CD4-positive, alpha-beta T cell (primary cell): ENCODE measurements at places on chromosomes 4 and X.

DNA sequence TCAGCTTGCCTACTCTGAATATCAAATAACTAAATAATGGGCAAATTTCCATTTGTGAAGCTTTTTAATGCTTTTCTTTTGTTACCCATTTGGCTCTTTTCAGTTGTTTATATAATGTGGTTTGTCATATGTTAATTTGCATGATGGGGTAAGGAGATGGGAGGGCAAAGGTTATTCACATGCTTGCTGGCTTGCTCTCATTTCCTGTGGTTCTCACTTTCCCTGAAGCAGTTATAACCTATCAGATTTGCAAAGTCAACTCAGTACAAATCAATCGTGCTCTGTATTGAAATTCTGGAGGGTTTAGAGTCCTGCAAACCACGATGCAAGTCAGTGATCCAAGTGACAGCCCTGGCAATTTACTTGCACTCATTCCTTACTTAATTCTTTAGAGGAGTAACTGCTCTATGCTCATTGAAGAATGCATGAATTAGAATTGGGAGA is 711.2 kb downstream of the ADGRL3 start:
- no peak for DNase-seq

DNA sequence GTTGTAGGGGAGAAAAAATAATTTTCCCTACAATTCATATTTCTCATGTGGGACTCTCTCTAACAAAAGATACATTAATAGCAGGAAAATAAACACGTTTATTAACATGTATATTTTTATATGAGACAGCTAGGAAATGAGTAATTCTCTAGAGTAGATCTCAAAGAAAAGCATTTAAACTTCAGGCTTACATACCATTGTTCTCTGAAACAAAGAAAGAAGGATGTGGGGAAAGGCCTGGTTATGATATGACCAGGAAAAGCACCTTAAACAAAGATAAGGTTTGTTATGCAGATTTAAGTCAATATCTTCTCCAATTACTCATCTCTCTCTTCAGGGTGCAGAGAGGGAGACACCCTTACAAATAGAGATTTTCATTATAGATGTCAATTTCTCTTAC is 131.3 kb downstream of the SLC7A11 start:
- no peak for DNase-seq

DNA sequence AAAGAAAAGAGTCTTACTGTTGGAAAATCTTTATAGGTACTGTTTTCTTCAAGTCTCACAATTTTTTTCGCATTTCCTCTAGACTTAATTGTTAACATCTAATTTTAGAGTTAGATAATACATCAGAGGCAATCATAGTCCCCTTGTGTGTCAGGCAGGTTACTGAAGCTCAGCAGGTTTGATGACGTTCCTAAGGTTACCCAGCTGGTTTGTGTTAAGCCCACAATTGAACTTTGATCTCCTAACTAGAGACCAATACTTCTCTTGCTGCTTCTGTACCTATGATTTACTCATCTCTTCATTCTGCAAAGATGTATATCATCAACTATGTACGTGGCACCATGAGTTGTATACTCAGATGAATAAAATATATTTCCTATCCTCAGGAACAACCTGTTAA is 131.6 kb upstream of the STIM2 start:
- DNase-seq: no peak

DNA sequence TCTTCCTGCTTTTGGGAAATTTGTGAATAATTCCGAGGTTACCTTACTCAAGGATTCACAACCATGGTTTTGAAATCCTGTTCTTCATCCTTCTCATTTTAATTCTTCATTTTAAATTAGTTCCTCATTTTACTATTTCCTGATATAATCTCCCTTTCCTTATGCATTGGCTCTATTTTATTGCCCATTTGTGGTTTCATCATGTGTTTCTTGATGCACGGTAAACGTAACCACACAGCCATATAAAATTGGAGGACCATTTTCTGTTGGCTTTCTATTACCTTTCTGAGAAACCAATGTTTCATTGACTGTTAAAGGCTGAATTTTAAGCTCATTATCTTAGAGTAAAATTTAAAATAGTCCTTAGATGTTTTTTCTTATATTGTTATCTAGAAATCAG is 100.3 kb upstream of the NDST4 start:
- DNase-seq: no peak

DNA sequence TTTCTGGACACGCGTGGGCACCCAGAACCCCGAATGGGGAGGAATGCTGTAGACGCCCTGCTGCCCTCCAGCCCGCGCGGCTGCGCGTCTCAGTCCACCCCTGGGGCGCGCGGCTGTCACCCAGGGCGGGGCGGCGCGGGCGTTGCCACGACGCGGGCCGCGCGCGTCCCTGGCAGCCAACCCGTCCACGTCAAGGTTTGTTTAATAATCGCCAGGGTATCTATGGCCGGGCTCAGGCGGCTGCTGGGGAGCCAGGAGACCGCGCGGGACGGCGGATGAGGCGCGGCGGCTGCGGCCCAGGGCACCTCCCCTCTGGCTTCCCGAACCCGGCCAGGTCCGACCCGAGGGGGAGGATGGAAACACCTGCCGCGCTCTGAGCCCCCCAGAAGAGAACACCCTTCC is at the start of gene SPATA18:
Gene SPATA18, plus strand, starts transcription at position 92 of the 402 bp plus-strand sequence. CDS start 401 bp downstream, outside the sequence.
- DNase-seq: no peak

GRCh38 chr4:125397226-125397625 is 82.5 kb downstream of the FAT4 start:
- no peak for DNase-seq

GRCh38 chr4:17846266-17846665 is 35.5 kb downstream of the NCAPG start:
- no peak for DNase-seq

DNA sequence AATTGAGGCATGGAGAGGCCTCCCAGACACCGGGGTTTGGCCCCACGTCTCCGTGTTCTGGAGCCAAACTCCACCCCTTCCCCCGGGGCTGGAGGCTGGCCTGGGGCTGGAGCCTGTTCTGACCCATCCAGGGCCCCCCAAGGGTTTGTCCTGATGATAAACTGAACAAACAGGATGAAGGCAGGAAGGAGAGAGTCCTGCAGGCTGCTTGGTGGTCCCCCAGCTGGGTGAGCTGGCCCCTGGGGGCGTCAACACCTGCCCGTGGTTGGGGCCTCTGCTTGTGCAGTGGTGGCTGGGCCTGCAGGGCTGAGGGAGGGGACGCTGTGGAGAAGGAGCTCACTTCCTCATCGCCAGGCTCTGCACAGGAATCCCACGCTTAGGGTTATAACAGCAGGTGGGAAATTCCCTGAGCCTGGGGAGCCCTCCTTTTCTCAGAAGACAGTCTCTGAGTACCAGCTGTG is 2.3 kb downstream of the SH3TC1 start:
- peak; percentile 39 for DNase-seq

GRCh38 chr4:56570041-56570440 is 64.5 kb downstream of the ARL9 start:
- no peak for DNase-seq

GRCh38 chrX:23333842-23334520 is 668 bp upstream of the PTCHD1 start:
- DNase-seq: no peak

GRCh38 chr4:11263208-11263607 is 165.5 kb downstream of the HS3ST1 start:
- DNase-seq: no peak

DNA sequence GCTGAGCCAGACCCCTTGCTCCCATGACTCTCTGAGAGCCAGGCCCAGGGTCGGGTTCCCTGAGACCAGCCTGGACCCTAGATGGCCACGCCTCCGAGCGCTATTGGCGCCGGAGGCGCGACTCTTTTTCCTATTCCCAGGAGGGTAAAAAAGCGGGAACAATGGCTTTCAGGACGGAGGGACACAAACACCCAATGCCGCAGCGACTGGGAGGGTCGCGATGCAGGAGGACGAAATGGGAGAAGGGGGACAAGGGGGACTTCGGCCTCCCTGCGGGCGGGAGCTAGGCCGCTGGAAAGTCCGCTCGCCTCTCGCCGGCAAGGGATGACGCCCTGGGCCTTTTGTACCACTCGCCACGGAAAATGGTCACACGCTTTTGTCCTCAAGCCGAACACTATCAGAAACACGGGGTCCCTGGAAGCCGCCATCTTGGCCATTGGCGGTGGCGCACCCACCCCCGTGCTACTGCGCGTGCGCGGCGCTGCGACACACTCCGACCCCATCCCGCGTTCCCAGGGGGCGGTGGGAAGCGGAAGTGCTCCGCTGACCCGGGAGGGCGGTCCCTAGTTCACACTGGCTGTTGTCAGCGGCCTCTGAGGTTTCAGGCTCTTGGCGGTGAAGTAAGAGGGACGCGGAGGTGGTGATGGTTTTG is 98.4 kb downstream of the ZNF674 start:
- peak; percentile 79 for DNase-seq

DNA sequence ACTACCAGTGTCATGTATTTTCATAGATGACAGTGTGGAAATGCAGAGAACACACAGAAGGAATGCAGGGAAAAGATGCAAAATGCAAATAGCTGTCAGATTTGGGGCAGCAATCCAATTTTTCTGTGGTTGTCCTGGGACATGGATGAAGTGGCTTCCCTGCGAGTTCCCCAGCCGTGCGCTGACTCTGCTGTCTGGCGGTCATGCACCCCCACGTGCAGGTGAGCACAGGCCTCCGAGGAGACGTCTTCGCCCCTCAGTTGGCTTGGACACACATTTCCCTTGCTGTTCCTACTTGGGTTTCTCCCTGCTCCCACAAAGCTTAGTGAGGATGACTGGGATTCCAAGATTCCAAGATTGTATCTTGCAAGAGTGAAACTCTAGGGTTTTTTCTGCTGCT is 24.4 kb downstream of the BLOC1S4 start:
- no peak for DNase-seq

DNA sequence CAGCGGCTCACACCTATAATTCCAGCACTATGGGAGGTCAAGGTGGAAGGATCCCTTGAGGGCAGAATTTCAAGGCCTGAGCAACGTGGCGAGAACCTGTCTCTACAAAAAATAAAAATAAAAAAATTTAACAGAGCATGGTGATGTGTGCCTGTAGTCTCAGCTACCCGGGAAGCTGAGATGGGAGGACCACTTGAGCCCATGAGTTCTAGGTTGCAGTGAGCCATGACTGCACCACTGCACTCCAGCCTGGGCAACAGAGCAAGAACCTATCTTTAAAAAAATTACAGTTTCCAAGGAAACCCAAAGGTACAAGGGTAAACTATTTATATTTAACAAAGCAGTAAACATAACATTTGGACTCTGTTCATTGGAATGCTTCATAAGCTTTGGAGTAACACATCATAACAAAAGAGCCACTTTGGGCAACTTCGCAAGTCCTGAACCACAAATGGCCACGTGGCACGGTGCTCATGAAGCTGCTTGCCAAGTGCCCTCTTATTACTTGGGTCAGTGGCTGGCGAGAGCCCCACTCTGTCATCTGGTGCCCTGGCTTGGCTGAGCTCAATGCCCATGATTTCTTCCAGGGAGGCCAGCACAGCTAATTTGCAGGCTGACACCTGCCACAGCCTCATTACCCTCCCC is 165.6 kb downstream of the SH3KBP1 start:
- DNase-seq: no peak

DNA sequence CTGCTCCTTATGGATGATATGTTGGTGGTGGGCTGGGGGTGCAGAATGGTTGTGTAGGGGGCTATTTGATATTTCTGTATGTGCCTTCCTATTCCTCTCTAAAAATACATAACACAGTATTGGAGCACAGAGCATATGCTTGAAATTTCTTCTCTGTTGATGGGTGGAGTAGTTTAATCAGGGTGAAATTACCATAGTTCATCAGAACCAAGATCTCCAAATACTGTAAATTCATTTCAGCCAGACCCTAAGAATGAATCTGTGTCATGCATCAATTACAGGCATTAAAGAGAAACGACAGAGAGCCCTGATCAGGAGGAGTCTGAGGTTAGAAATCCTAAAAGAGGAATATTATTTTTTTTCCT is 25.1 kb upstream of the CCDC149 start:
- no peak for DNase-seq

DNA sequence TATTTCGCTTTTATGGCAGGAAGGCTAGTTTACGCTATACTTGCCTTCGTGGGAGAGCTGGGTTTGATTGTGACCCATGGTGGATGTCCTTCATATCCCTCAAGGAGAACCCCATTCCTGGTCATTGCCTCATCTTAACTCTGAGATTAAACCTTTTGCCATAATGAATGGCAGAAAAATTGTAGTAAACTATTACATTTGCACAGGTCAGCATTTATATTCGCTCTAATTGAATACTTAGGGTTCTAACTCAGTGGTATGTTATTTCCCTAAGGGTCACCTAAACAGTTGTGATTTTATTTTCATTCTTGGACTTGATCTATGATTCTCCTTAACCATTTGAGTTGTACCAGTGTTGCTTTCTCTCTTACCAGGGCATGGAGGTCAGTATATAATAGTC is 13.4 kb downstream of the PDK3 start:
- DNase-seq: no peak

- DNase-seq: peak; percentile 46
Measured at GRCh38 chr4:56817840-56818491, 3.5 kb downstream of the SPINK2 start.

- no peak for DNase-seq
Measured at GRCh38 chrX:108114541-108114940, 23.0 kb downstream of the ATG4A start.

DNA sequence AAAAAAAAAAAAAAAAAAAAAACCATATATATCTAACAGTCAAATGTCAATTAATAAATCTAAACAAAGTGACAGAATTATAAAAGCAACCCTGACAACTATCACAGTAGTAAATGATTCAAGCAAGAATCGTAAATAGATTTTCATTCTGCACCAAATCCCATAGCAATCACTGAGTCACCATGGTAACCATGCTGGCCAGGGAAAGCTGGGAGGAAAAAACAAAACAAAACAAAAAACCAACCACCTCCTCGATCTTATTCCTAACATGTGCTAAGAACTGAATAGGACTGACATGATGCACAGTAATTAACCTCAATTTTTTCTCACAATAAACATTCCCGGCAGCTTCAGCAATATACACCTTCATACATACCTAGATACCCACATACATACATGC is 30.6 kb upstream of the RAB40A start:
- DNase-seq: no peak

GRCh38 chr4:7649741-7650531 is 215.2 kb upstream of the PSAPL1 start:
- peak; percentile 14 for DNase-seq

DNA sequence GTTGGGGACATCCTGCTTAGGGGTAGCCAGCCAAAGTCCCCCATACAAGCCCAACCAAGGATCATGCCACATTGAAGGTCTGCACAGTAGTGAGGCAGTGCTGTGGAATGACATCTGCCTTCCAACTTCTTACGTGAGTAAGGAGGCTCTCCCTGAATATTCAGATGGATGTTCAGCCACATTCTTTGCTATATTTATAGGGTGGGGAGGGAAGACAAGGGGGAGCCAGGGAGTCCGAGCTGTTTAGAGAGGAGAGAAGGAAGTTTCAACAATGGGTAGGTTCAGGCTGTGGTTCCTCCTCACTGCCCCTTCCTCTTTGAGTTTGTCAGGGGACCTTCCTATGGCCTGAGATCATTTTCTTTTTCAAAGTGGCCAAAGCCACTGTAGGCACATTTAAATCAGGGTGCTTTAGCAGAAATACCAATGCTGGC is 29.8 kb downstream of the MSN start:
- no peak for DNase-seq

DNA sequence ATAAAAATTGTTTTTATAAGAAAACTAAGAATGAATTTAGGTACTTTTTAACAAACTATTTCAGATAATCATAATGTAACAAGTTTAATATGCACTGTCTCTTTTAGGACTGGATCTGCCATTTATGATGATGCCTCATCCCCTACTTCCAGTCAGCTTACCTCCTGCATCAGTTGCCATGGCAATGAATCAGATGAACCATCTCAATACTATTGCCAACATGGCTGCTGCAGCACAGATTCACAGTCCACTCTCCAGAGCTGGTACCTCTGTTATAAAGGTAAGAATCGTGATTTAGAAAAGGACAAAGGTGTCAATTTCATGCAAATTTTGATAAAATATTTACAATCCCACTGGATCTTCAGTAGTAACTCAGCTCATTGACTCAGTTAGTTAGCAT is 566.2 kb downstream of the DACH2 start:
- DNase-seq: no peak
